ENCODE measurements at places on chromosomes 7 and 10.

- no peak for DNase-seq
Measured at GRCh38 chr7:96833676-96834453, 124.2 kb upstream of the SEM1 start.

- no peak for DNase-seq
Measured at GRCh38 chr7:2281541-2281940, 32.7 kb downstream of the SNX8 start.

DNA sequence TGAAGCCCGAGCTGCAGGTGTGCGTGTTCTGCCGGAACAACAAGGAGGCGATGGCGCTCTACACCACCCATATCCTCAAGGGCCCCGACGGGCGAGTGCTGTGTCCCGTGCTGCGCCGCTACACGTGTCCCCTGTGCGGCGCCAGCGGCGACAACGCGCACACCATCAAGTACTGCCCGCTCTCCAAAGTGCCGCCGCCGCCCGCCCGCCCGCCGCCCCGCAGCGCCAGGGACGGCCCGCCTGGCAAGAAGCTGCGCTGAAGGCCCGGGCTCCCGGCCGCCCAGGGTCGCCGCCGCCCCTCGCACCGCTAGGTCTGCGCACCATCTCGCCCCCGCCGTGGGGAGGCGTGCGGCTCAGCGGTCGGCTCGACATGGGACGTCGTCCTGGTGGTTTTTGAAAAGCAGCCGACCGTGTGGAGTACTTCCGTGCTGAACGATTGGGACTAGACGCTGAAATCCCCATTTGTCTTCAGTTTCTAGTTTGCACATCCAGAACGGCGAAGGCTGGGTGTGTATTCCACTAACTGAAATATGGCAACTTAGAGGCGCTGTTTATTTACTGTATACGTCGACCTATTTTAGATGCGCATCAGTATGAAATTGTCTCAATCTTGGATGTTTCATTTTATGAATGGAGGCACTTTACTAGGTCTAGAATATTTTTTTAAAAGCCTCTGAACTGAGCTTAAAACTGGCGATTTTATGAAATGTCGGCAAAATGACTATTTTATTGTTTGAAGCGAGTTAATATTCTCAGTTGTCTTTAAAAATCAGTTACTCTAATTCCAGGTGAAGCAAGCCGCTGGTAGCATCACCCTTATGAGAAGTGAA, 1.1 kb downstream of the NANOS1 start:
- peak; percentile 41 for DNase-seq

- no peak for DNase-seq
Measured at GRCh38 chr7:151834271-151835035, 42.5 kb downstream of the PRKAG2 start.

DNA sequence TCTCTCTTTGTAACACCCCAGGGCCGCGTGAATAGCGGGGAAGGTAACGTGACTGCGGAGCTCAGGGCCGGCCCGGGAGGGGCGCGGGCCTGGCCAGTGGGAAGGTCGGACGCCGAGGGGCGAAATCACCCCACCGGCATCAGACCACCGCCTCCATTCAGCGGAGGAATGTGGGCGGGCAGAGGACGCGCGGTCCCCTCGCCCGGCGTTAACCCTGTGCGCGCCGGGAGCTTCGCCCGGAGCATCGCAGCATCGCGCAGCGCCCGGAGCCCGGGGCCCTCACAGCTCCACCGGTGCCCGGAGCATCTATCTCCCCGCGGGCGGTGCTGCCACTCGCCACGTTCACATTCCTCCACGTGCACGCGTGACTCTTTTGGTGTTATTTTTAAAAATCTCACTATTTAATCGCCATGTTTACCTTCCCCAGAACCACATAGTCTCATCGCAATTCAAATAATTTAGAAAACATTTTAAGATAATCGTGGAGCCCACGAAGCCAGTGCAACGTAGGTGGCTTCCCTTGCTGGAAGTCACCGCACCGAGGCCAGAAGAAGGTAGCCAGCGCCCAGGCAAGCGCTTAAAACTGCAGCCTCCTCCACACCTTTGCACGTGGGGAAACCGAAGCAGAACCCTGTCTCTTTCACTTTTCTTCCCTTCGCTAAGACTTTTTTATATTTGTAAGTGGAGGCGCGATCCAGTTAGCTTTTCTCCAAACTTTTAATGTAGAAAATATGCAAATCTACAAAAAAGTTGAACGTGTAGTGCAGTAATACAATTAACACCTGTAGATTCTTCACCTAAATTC, 21.8 kb downstream of the FGFBP3 start:
- peak; percentile 5 for DNase-seq

Measured in activated effector memory CD4-positive, alpha-beta T cell treated with Interleukin-2 at 50 U/mL for 16 hours (primary cell).